ENCODE measurements at places on chromosomes 5 and 9.

- H3K27ac ChIP-seq = no peak overlapping the region
- H3K36me3 ChIP-seq = no peaks in the 10 kb centered on the region
- H3K4me3 ChIP-seq = no peak overlapping the region
- no peaks in the 10 kb centered on the region for H3K27me3 ChIP-seq
- no peak for DNase-seq
- H3K4me1 ChIP-seq = no peaks in the 10 kb centered on the region
These were observed 237.3 kb downstream of the TMEM167A start for GRCh38 chr5:82839881-82840280.

DNA sequence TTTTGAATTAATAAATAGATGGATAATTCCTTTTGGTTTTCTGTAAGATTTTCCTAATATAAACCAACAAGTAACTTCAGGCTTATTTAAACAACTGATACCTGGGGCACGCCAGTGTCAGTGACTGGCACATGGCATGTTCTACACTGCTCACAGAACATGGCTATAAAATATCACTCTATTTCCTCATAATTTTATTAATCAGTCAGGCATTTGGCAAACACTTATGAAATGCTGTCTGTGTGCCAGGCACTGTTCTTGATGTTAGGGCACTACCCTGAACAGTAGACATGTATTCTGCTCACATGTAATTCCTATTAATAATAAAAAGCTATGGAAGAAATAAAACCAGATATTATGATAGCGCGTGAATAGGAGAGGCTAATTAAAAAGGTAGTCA lies 661.0 kb downstream of the DTWD2 start:
- H3K4me1 ChIP-seq = no peaks in the 10 kb centered on the region
- no peak for DNase-seq
- peaks cover 26% of the 10 kb centered on the region for H3K27me3 ChIP-seq
- H3K27ac ChIP-seq = no peak overlapping the region

- DNase-seq = no peak
- H3K27me3 ChIP-seq = no peaks in the 10 kb centered on the region
- no peak overlapping the region for H3K4me3 ChIP-seq
These were observed 37.9 kb downstream of the SLC27A6 start for GRCh38 chr5:129003232-129003631.

DNA sequence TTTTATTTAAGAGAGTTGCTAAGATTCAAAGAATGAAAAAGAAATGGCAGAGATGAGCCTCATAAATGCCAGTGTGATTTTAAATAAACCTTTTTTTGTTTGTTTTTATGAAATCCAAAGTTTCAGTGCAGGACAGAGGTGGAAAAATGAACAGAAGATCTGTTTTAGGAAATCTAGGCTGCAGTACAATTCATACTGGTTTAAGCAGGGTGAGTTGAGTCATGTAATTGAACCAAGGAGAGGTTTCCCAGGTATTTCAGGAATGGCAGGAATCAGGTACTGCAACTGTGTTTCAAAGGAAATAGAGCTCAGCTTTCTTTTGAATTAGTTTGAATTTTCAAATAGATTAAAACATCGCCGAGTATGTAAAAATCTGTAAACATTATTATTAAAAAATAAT lies 3.0 kb upstream of the ANKRD31 start:
- H3K36me3 ChIP-seq = no peaks in the 10 kb centered on the region
- no peak overlapping the region for H3K27ac ChIP-seq
- H3K4me1 ChIP-seq = no peaks in the 10 kb centered on the region
- no peaks in the 10 kb centered on the region for H3K27me3 ChIP-seq

- DNase-seq = no peak
- H3K4me1 ChIP-seq = no peaks in the 10 kb centered on the region
- no peak overlapping the region for H3K27ac ChIP-seq
- no peak overlapping the region for H3K4me3 ChIP-seq
- H3K36me3 ChIP-seq = no peaks in the 10 kb centered on the region
These were observed 2.8 kb downstream of the OR1L8 start for GRCh38 chr9:122580360-122580759.

DNA sequence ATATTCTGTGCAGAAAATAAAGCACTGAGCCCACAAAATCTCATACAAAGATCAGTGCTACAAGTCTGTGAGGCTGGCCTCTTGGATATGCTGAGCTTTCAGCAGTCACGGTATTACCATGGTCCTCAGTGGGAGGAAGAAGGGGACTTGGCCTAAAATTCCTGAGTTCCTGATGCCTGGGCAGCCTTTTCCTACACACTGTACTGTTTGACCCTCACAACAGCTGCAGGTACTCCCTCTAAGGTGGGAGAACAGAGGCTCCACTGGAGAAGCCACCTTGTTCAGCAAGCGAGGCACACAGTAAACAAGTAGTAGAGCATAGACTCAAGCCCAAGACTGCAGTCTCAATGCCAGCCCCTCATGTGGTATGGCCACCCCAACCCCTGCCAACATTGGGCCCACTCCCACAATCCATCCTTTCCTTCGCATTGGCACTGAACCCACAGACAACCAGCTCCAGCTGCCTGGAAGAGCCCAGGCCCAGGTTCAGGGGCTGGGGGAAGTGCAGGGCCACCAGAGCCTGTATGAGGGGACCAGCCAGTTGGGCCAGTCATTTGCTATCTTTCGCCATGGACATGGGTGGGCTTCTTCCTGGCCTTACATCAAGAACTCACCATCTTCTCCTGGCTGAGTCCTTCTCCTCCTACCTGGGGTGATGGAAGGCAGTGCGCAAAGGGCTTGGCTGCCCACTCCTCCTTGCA lies 14.3 kb downstream of the ACSL6 start:
- no peak overlapping the region for H3K4me3 ChIP-seq
- H3K27ac ChIP-seq = no peak overlapping the region
- H3K27me3 ChIP-seq = no peaks in the 10 kb centered on the region

DNA sequence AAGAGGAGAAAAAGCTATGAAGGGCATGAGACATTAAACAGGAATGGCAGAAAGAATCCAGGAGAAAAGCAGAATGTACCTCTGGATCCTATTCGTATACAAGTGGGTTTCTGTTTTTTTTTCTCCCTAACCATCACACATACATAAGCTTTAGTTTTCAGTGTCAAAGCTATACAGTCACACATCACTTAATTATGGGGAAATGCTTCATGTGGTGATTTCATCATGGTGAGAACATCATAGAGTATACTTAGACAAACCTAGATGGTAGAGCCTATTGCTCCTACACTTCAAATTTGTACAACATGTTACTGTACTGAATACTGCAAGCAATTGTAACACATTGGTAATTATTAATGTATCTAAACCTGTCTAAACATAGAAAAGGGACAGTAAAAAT lies 290.6 kb downstream of the AOPEP start:
- DNase-seq = no peak
- no peaks in the 10 kb centered on the region for H3K27me3 ChIP-seq
- H3K36me3 ChIP-seq = peaks cover 6% of the 10 kb centered on the region
- no peak overlapping the region for H3K4me3 ChIP-seq
- no peak overlapping the region for H3K27ac ChIP-seq

GRCh38 chr5:30894811-30895210 lies 298.7 kb upstream of the CDH6 start:
- no peaks in the 10 kb centered on the region for H3K36me3 ChIP-seq
- no peaks in the 10 kb centered on the region for H3K4me1 ChIP-seq
- no peaks in the 10 kb centered on the region for H3K27me3 ChIP-seq
- no peak overlapping the region for H3K4me3 ChIP-seq
- H3K27ac ChIP-seq = no peak overlapping the region
- DNase-seq = no peak

DNA sequence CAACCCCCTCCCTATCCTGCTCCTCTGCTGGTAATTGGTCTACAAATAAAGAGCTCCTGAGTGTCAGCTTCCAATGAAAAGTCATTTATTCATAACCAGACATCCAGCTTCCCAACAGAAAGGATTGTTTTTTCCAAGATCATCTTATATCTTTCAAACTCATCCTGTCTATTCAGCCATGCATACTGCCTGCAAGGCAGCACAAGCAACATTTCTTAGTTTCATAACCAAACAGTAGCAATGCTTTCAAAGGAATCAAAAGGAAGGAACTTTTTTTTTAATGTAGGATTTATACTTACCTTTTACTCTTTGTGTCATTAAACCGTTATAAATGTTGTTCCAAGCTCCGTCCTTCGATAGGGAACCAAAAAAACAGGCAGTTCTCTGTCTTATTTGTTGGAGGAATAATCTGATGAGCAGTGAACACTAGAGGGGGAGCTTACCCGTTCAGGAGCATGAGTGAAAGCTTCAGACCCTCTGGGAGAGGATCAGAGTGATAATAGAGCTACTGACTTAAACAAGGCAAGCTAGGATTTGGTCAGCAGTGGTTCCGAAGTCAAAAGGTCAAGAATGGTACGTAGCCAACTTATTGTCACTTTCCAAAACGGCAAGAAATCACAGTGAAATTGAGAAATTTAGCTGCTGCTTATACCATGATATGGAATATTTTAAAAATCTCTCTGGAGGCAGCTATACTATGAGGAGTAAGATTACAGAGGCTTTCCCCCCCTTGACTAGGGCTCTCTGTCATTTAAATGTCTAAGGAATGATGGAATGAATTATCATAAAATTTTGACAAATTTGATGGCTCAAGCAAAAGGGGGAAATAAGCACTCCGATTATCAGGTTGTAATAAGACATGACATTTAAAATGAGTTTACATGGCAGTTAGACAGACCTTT lies 892.9 kb downstream of the NR2F1-AS1 start:
- H3K4me1 ChIP-seq = no peaks in the 10 kb centered on the region
- H3K27me3 ChIP-seq = no peaks in the 10 kb centered on the region
- no peak overlapping the region for H3K4me3 ChIP-seq
- DNase-seq = peak; percentile 55

- H3K4me1 ChIP-seq = no peaks in the 10 kb centered on the region
- H3K4me3 ChIP-seq = no peak overlapping the region
- H3K27me3 ChIP-seq = no peaks in the 10 kb centered on the region
- H3K27ac ChIP-seq = no peak overlapping the region
- no peak for DNase-seq
- H3K36me3 ChIP-seq = no peaks in the 10 kb centered on the region
These were observed 175.1 kb downstream of the PCSK1 start for GRCh38 chr5:96257904-96258303.

GRCh38 chr9:92592946-92593861 lies 57.4 kb upstream of the ECM2 start:
- no peak overlapping the region for H3K4me3 ChIP-seq
- peak; percentile 31 for DNase-seq
- H3K36me3 ChIP-seq = no peaks in the 10 kb centered on the region
- no peaks in the 10 kb centered on the region for H3K4me1 ChIP-seq
- H3K27me3 ChIP-seq = no peaks in the 10 kb centered on the region

DNA sequence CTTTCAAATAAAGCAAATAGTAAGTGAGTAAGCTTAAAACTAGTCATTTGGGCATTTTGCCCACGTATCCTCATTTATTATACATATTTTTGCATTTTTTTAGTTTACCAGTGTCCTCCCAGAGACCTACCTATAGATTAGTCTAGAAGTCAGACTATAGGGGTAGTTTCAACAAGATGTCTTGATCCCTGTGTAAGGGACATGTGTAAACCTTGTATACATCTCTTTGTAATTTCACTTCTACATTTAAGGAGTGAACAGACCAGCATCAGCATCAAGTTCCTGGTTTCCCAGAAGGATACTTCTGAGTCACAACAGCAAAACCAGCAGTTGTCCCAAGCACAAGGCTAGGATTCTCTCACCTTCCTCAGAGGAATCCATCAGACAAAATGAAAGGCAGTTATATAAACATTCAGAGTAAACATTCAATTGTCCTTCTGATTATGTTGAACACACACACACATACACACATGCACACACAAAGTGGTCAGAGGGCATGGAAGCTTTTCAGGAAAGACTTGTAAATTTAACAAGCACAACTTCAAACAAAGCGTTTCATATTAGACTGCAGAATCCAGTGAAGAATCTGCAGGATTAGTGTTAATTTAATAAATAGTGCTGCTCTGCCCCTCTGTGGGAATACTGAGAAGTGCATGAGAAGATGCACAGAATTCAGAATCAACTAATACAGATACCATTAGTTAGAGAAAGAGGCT lies 55.4 kb downstream of the HINT1 start:
- no peaks in the 10 kb centered on the region for H3K36me3 ChIP-seq
- peak; percentile 56 for DNase-seq
- no peaks in the 10 kb centered on the region for H3K27me3 ChIP-seq
- no peak overlapping the region for H3K27ac ChIP-seq

- H3K27me3 ChIP-seq = no peaks in the 10 kb centered on the region
- DNase-seq = peak; percentile 58
- peak overlapping the region; percentile 81 for H3K27ac ChIP-seq
- H3K4me3 ChIP-seq = no peak overlapping the region
These were observed 146.2 kb downstream of the GOLPH3 start for GRCh38 chr5:32027717-32028458.

- no peak for DNase-seq
- H3K36me3 ChIP-seq = peaks cover 29% of the 10 kb centered on the region
- no peak overlapping the region for H3K27ac ChIP-seq
- H3K4me3 ChIP-seq = no peak overlapping the region
- H3K4me1 ChIP-seq = peaks cover 2% of the 10 kb centered on the region
- H3K27me3 ChIP-seq = no peaks in the 10 kb centered on the region
These were observed 1.6 kb downstream of the WDR38 start for GRCh38 chr9:124854822-124855221.

DNA sequence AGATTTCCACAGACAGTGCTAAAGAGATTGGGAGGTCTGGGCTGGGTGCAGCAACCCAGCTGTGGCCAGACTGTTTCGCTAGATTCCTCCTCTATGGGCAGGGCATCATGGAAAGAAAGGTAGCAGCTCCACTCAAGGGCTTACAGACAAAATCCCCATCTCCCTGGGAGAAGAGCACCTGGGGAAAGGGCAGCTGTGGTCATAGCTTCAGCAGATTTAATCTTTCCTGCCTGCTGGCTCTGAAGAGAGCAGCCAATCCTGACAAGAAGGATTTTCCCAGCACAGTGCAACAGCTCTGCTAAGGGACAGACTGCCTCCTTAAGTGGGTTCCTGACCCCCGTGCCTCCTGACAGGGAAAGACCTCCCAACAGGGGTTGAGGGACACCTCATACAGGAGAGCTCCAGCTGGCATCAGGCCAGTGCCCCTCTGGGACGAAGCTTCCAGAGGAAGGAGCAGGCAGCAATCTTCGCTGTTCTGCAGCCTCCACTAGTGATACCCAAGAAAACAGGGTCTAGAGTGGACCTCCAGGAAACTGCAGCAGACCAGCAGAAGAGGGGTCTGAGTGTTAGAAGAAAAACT lies 1379.3 kb upstream of the ACO1 start:
- H3K4me3 ChIP-seq = no peak overlapping the region
- no peak overlapping the region for H3K27ac ChIP-seq
- no peaks in the 10 kb centered on the region for H3K4me1 ChIP-seq
- no peak for DNase-seq

GRCh38 chr9:30977965-30978364 lies 1406.5 kb upstream of the ACO1 start:
- DNase-seq = no peak
- no peak overlapping the region for H3K4me3 ChIP-seq
- H3K27me3 ChIP-seq = no peaks in the 10 kb centered on the region
- no peaks in the 10 kb centered on the region for H3K4me1 ChIP-seq
- H3K27ac ChIP-seq = no peak overlapping the region

GRCh38 chr5:82031220-82032119 lies 59.6 kb downstream of the ATG10 start:
- H3K36me3 ChIP-seq = no peaks in the 10 kb centered on the region
- no peak overlapping the region for H3K4me3 ChIP-seq
- H3K4me1 ChIP-seq = no peaks in the 10 kb centered on the region
- H3K27ac ChIP-seq = peak overlapping the region; percentile 52
- DNase-seq = peak; percentile 75
- no peaks in the 10 kb centered on the region for H3K27me3 ChIP-seq

- no peak overlapping the region for H3K4me3 ChIP-seq
- peaks cover 27% of the 10 kb centered on the region for H3K36me3 ChIP-seq
- no peaks in the 10 kb centered on the region for H3K27me3 ChIP-seq
- H3K27ac ChIP-seq = no peak overlapping the region
- DNase-seq = peak; percentile 43
- peaks cover 2% of the 10 kb centered on the region for H3K4me1 ChIP-seq
These were observed 2.8 kb downstream of the MGAT4B start for GRCh38 chr5:179803651-179804554.

- no peaks in the 10 kb centered on the region for H3K27me3 ChIP-seq
- no peak overlapping the region for H3K4me3 ChIP-seq
- no peaks in the 10 kb centered on the region for H3K36me3 ChIP-seq
- no peaks in the 10 kb centered on the region for H3K4me1 ChIP-seq
These were observed 11.9 kb downstream of the RASGEF1C start for GRCh38 chr5:180197016-180197702.
